ENCODE measurements at places on chromosomes 6 and 20. TPM values are rescaled to one million over a fixed set of nuclear protein-coding genes. Genes with fewer than 3 reads are reported as not detected.
A peak's percentile ranks its signal among the peaks of the same experiment; 100 is the strongest.

Gene FAM209B
- 1.3 TPM for total RNA-seq

Gene SLC12A5
- 3.2 TPM for total RNA-seq

DNA sequence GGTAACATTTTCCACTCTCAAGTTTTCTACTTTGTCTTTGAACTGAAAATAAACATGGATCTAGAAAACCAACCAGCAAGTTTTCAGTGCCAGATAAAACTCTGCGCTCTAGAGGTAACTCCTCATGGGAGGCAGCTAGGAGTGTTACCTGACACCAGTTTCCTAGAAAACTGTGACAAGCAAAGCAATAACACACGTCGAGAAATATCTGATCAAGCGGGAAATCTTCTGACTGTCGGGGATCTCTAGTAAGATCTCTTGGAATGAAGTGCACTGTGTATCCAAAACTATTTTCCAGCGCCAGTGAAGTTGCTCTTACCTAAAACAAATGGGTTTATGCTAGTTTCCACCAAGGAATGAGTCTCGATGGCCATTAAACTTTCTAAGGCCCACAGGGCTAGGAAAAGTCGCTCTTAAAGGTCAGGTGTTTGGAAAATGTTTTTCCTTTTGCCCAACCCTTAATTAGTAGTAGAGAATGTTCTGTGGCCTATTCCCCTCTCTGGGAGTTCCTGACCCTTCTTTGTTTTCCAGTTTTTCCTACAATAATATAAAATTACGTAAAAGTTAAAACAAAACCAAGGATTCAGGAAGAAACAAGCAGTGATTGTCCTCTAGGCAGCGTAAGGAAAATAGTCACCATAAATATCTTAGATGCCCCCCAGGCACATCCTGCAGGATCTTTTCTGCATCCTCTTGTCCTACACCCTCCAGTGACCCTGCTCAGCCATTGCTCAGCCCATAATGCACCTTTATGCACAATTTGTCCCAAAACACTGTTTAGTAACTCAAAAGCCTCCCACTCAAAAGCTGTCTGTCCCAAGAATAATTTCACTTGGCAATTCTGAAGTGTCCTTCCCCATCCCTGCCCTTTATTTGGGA, 137.7 kb upstream of the AKAP12 start:
- no peak for DNase-seq
- no peaks in the 10 kb centered on the region for H3K27me3 ChIP-seq
- H3K36me3 ChIP-seq, result peaks cover 11% of the 10 kb centered on the region
- no peak overlapping the region for H3K27ac ChIP-seq
- peaks cover 17% of the 10 kb centered on the region for H3K4me1 ChIP-seq

DNA sequence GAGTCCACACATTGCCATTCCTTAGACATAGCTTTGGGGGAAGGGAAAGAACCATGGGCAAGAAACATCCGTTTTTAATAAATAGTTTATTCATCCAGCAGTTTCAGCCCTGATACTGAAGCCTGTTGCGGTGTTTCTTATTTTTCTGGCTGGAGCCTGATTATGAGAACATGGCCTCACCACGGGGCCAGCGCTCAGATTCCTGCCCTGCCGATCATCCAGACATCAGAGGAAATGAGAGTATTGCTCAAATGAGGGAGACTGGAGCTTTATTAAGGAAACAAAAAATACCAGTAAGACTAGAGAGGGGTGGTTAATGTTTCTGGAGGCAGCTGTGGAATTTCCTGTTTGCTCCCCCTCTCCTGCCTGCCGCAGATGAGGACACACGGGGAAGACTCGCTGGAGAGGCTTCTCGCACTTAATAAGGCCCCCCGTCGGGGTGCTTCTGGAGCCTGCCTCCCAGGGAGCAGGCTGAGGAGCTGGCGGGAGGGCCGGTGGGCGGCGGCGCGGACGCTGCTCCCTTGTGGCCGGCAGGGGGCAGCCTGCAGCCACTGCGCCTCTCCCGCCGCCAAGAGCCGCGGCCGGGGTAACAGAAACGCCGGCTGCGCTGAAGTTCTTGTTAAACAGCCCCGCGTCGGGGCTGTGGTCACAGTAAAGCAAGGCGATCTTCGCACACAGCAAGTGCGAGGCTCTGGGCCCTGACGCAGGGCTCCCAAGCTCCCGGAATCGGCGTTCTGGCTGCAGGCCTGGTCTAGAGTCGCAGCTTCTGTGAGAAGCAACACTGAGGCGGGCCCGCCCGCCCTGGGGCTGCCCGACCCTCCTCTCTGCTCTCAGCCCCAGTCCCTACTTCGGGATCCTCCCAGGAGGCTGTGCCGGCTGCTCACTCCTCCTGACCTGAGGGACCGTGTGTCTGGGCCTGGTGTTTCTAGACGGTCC, 17.5 kb downstream of the LEMD2 start:
- no peak overlapping the region for H3K4me3 ChIP-seq
- peaks cover 15% of the 10 kb centered on the region for H3K4me1 ChIP-seq
- DNase-seq, result peak; percentile 75
- H3K36me3 ChIP-seq, result peaks cover 6% of the 10 kb centered on the region
- no peak overlapping the region for H3K27ac ChIP-seq

GRCh38 chr6:15515660-15516375, 147.0 kb downstream of the DTNBP1 start:
- no peak for DNase-seq
- no peak overlapping the region for H3K4me3 ChIP-seq
- H3K27ac ChIP-seq, result peak overlapping the region; percentile 69

DNA sequence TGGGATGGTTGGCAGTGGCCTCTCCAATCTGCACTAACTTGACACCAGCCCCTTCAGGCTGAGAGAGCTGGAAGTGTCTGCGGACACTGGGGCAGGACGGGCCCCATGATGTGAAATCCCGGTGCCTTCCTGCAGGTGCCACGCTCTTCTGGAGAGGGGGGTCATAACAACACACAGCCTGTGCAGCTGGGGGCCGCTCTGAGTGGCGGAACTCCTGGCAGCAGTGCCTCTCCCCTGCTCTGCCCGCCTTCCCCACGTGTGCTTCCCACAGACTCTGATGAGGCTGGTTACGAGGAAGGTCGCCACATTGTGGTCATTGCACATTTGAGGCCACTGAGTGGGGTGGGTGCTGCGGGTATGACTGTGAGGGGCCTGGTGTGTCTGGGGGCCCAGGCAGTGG, 145.2 kb downstream of the DTNBP1 start:
- no peak overlapping the region for H3K4me3 ChIP-seq
- DNase-seq, result no peak
- no peak overlapping the region for H3K27ac ChIP-seq
- H3K36me3 ChIP-seq, result peaks cover 34% of the 10 kb centered on the region

Gene TGM2
- 0.23 TPM for total RNA-seq

Gene GABRR1
- not detected for total RNA-seq

DNA sequence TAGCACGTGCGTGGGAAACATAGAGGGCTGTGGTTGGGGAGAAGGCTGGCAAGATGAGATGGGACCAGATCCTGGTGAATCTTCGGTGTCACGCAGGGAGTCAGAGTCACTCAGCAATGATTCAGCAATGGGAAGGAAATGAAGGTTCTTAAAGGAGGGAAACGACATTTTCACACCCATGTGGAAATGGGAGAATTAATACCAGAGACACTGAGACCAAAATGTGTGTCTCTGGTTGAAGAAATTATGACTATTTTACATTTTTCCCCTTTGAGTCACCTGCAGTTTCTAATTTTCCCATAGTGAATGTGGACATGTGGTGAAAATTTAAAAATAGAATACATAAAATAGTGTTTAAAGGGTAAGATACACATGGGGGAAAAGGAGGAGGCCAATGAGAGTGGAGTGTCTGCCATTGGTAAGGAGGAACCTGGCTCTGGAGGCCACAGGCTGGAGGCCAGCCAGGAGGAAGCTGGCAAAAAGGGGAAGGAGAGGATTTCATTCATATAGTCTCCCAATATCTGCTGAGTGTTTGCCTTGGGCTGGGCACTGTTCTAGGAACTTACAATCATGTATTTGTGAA, 17.5 kb downstream of the NRN1 start:
- no peak for DNase-seq
- peaks cover 3% of the 10 kb centered on the region for H3K36me3 ChIP-seq
- H3K4me1 ChIP-seq, result peaks cover 26% of the 10 kb centered on the region
- H3K4me3 ChIP-seq, result no peak overlapping the region

DNA sequence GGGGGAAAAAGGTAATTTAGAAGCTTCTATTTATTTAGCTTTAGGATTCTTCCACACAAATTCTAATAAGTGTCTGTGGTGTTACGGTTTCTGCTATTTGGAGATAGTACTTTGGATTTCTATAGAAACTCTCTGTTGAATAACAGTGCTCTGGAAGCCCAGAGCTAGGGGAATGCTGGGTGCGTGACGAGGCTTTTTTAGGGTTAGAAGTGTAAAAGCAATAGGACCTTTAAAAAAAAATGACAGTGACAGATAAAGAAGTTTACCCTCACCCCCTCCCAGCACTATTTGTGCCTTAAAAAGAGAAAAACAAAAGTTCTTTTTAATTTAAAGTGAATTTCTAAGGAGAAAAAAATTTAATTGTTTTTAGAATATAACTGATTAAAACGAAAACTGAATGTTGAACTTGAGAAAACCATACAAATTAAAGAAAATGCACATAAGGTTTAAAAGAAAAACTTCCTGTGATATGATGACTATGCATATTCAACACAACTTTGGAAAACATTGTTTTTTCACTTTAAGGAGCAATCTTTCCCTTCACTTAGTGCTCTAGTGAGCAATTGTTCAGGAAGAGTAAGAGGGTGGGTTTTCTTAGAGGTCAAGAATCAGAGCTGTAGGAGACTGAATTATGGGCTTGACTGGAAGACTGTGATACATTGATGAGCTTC, 89.6 kb upstream of the RIPOR2 start:
- H3K27ac ChIP-seq, result peak overlapping the region; percentile 91
- no peak for DNase-seq
- H3K27me3 ChIP-seq, result no peaks in the 10 kb centered on the region
- H3K4me1 ChIP-seq, result peaks cover 68% of the 10 kb centered on the region

GRCh38 chr6:46186583-46186982, 15.8 kb upstream of the ENPP5 start:
- H3K27me3 ChIP-seq, result peaks cover 48% of the 10 kb centered on the region
- no peaks in the 10 kb centered on the region for H3K4me1 ChIP-seq
- DNase-seq, result no peak
- no peaks in the 10 kb centered on the region for H3K36me3 ChIP-seq
- H3K27ac ChIP-seq, result no peak overlapping the region
- H3K4me3 ChIP-seq, result no peak overlapping the region

All from activated T-cell treated with anti-CD3 and anti-CD28 coated beads, Interleukin-2, amount 50 U/mL, for 72 hours (primary cell).